ENCODE measurements at places on chromosomes 12 and 14.

- no peak for DNase-seq
Measured at GRCh38 chr12:101582937-101583336, 11.8 kb upstream of the MYBPC1 start.

DNA sequence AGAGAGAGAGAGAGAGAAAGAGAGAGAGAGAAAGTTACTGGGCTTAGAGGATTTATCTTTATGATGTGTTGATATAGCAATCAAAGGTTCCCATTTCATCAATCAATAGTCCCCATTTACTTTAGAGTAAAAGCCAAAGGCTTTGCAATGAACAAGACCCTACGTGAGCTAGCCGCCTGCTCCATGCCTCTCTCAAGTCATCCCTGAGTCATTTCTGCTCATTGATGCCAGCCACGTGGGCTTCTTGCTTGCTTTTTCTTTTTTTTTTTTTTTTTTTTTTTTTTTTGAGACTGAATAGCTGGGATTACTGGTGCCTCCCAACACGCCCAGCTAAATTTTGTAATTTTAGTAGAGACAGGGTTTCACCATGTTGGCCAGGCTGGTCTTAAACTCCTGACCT lies 70.9 kb downstream of the GPR135 start:
- DNase-seq, result no peak

GRCh38 chr12:121043067-121043466 lies 4.0 kb upstream of the OASL start:
- DNase-seq, result no peak

DNA sequence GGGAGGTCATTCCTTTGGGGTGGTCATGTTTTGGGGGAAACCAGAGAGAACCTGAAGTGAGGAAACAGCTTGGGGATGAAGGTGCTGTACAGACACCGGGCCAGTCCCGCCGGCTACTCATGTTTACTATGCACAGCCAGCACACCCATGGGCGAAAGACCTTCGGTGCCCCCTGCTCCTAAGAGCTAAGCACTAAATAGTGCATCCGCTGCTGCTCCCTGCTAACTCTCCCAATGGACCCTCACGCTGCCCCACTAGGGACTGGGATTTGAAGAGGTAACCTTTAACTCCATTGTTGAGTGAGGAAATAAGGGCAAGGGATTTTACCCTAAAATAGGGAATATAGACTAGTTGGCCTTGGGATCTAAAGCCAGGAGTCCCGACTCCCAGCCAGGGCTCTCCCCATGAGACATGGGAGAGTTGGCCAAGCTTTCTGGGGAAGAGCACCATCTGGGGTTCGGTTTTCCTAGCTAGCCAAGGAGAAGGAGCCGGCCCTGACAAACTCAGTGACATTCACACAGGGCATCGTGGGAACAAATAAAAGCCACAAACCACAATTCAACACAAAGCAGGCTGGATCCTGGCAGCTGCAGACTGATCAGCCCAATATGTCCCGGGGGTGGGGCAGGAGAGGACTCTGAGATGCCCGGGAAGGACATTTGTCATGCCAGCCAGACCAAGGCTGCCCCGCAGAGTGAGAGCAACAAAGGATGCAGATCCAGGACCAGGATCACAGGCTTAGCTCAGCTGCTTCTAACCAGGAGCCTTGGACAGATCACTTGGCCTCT lies 91.7 kb downstream of the SINHCAF start:
- no peak for DNase-seq

DNA sequence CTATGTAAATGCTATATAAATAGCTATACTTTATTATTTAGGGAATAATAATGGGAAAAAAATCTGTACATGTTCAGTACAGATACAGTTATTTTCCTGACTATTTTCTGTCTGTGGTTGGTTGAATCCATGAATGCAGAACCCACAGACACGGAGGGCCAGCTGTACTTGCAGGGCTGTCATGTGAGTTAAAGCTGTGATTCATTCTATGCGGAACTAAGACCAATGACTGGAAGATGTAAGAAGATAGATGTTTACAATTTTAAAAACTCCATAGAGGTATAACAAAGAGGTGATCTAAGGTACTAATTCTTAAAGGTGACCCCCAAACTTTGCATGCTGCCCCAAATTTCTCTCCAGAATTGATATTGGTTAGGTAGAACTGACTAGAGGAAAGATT lies 14.6 kb downstream of the PCNX4 start:
- no peak for DNase-seq

DNA sequence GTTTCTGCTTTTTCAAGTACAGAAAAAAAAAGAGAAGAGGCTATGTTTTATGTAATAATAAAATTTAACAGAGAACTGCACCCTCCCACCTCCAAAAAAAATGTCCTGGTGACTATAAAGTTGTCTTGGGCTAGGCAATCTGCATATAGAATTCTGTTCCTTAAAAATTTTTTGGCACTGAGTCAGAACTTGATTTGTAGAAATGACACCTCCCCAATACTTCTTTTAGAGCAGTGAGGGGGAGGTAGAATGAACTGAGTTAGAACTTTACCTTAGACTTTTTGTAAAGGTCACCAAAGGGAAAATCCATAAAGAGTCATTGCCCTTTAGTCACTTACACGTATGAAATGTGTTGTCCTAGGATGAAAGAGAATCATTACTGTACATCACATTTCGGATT lies 80.0 kb downstream of the BTG1 start:
- DNase-seq, result no peak

DNA sequence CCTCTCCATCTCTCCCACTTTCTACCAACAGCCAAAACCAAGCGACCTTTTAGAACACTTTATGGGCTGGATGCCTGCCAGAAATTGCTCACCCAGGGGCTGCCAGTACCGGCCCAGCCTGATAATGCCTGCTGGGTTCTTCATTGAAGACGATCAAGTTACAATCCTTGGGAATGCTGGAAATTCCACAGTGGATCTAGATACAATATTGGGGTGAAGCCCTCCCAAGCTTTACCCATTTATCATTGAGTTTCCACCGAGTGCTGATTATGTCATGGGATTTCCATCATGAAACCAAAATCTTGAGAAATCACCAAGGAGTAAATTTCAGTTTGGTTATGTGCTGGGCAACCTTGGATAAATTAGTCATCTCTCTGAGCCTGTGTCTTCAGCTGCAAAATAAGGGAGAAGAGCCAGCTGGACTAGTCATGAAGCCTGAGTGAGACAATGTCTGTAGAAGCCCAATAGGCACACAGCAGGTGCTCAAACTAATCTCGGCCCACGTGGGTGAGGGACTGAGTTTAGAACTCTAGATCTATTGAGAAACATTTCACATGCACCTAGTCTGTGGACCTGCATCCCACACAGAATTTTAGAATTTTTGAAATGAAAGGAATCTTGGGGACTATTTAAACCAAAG lies 75.5 kb upstream of the CLMN start:
- DNase-seq, result no peak

- DNase-seq, result no peak
Measured at GRCh38 chr12:8742501-8742900, 44.7 kb downstream of the RIMKLB start.

DNA sequence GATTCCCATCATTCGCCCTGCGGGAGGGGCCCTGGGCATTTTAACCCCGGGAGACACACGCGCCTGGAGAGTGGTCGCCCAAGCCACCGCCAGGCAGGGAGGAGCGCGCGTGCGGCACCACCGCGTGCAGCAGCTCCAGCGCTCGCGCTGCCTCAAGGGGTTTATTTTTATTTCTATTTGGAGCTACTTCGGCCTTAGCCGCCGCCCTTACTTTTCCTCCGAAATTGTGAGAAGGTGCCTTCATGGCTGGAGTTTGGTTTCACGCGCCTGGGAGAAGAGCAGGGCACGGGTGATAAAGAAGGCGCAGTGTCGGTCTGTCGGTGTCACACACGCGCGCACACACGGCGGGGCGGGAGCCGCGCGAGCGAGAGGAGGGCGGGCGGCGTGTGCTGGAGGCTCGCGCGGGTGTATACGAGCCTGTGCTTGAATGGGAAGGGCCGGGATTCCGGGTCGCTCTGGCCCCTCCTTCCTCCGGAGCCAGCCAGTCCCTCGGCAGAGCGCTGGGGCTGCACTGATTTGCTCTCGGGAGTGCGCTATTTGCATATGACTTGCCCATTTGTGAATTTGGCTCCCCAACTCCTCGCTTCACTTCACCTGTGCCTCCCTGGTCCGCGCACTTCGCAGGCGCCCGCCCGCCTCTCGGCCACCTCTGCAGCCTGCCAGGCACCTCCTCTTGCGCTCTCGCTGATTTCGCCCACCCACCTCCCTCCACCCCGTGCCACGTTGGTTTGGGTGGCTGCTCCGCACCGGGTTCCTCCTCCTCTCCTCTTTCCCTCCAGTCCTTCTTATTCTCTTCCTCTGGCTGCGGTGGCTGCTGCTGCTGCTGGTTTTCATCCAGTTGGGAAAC lies 932.3 kb downstream of the DIO2 start:
- DNase-seq, result no peak

DNA sequence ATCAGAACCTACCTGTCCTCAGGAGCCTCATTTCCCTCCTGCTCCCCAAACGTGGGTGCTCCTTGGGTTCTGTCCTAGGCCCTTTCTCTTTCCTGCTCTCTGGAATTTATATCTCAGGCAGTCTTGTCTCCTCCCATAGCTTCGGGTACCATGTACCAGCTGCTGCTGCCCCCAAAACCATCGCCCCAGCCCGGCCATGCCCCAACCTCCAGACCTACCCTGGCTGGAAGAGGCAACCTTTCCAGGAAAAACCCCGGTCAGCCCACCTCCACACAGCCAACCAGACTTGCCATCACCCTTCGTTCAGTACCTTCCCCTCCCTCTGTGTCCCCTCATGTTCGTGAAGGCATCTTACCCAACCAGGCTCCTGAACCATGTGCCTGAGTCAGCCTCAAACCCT lies 165.1 kb downstream of the CALM1 start:
- DNase-seq, result no peak

- no peak for DNase-seq
Measured at GRCh38 chr12:50662116-50662510, 101.8 kb upstream of the ATF1 start.

GRCh38 chr12:31205054-31205453 lies 120.9 kb downstream of the SINHCAF start:
- DNase-seq, result no peak

GRCh38 chr14:101588990-101589389 lies 27.7 kb downstream of the DIO3 start:
- DNase-seq, result no peak

DNA sequence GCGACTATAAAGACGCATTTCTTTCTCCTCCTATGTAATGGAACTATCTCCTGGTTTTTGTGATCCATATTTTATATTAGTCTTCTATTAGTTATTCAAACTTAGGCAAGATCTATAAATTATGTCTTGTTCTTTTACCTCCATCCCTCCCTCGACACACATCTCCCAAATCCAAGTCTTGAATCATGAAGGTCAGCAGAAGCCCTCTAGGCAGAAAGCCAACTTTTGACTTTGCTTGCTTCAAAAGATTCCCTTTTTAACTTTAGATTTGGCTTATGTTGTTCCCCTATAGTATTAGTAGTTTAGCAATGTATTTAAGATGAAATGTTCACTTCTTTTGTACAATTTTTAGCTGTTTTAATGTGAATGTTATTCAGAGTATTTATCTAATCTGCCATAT lies 689.8 kb downstream of the SLC6A15 start:
- DNase-seq, result no peak

- DNase-seq, result peak; percentile 74
Measured at GRCh38 chr12:47773062-47773857, at the start of gene SLC48A1. Gene SLC48A1, plus strand, starts transcription at chr12:47773238. Its CDS starts 67 bp downstream, at chr12:47773305.

DNA sequence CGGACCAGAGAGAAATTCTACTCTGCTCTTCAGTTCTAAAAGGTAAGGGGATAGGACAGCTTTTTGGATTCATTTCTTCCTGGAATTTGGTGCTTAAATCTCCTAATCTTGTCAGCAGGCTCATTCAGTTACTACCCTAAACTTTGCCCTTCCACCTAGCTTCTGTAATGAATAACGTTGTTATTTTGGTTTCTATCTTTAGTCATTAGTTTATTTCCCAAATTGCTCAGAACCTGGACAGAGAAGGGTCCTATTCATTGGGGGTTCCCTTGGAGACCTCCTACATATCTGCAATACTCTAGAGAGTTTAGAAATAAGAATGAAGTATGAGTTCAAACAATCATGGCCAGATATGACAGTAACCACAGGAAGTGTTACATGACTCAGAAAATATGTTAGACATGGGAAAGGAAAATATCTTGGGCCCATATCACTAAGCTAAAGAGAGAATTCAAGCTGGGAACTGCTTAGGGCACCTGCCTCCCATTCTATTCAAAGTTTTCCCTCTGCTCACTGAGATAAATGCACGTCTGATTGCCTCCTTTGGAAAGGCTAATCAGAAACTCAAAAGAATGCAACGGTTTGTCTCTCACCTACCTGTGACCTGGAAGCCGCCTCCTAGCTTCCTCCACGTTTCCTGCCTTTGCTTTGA lies 87.9 kb downstream of the GAS2L3 start:
- no peak for DNase-seq

DNA sequence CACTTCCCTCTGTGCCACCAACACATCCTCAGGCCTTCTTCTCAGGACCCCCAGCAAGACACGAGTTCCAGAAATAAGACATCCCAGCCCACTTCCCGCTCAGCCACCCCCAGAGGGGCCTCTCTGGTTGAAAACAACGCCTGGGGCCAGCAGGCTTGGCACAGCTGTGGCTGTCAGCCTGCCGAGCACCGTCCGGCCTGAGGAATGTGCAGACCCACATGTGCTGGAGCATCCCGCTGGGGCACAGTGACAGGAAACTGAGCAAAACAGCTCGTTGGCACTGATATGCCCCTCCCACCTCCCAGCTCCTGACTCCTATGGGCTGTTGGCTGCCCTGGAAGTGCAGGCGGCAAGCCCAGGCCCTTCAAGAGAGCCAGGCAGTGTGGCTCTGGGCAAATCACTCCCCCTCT lies 1.4 kb downstream of the SYNE3 start:
- DNase-seq, result no peak

DNA sequence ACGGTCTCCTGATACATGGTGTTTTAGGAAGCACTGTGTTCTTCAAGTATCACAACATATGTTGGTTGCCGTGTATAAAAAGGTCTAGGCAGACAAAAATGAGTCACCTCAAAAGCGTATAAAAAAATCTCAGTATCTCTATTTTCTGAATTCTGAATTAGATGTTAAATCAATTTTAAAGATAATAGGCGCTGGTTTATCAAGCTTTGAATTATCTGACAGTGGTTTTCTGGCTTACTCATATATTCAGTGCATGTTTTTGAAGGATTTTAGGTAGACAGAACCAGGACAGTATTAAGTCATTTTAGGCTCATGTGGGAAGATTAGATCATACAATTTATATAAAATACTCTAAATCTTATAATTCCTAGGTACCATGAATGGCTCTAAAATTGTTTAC lies 110.8 kb downstream of the TMTC2 start:
- DNase-seq, result no peak

DNA sequence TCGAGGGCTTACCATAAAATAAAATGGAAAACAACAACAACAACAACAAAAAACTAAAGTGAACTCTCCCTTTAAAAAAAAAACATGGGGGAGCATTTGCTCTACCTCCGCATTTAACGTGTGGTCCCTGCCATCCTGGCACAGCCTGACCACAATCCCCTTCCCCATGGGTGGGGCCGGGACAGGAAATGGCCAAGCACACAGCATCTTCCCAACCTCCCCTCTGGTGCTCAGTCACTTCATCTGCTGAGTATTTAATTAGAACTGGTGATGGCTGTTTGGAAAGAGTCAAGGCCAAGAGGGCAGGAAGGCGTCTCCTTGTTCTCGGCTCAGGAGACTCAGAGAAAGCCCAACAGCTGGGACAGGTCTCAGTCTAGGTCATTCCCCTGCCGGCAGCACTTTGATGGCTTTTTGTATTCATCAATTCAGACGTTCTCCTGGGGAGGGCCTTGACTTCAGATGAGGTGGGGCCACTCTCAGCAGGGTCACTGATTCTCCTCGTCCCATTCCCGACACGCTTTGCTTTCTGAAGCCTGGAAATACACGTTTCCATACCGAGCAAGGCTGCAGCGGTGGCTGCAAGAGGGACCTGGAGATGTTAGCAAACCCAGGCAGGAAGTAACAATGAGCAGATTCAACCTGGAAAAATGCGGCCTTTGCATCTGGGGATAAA lies 44.4 kb downstream of the ANO2 start:
- no peak for DNase-seq
